ENCODE measurements at places on chromosomes 4 and X.

DNA sequence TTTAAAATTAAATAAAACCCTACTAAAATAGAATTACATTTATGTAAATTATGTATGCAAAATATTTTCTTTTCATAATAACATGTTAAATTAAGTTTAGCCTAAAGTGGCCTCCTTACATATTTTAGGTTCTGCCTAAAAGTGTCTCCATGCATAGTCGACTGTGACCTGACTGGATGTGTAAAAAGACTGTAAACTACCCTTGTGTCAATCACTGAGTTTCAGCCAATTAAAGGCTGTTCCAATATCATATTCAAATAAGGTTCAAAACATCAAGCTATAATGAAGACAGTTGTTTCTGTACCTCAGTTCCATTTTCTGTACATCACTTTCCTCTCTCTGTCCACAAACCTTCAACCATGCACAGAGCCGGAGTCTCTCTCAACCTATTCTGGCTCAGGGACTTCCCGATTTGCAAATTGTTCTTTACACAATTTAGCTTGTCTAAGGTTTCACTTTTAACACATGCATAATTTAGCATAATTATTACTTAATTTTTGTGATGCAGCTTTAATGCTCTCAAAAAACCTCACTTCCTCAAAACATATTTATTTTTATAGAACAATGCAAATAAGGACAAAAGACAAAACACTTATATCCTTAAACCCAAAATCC is 60.1 kb downstream of the SH3RF1 start:
- DNase-seq: no peak

GRCh38 chr4:168528131-168528949 is 31.5 kb downstream of the PALLD start:
- no peak for DNase-seq

- no peak for DNase-seq
These were observed 54.5 kb upstream of the CCDC149 start for GRCh38 chr4:24967346-24967745.

GRCh38 chr4:97950836-97951235 is 192.4 kb downstream of the STPG2 start:
- DNase-seq: no peak

DNA sequence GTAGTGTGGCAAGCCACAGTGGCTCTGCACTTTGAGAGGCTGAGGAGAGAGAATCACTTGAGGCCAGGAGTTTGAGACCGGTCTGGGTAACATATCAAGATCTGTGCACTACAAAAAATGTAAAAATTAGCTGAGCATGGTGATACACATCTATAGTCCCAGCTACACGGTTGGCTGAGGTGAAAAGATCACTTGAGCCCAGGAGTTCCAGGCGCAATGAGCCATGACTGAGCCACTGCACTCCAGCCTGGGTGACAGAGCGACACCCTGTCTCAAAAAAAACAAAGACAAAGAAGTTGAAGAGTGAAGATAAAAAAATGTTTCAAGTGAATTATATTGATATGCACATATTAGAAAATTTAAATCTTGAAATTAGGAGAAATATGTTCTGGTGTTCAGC is 46.3 kb downstream of the SULT1B1 start:
- DNase-seq: no peak
